ENCODE measurements at places on chromosomes 13 and 19.

- DNase-seq, result no peak
Observed at GRCh38 chr13:85565652-85566051, 233.6 kb downstream of the SLITRK6 start.

GRCh38 chr13:77786695-77787287 is 89.3 kb downstream of the SLAIN1 start:
- DNase-seq, result no peak

DNA sequence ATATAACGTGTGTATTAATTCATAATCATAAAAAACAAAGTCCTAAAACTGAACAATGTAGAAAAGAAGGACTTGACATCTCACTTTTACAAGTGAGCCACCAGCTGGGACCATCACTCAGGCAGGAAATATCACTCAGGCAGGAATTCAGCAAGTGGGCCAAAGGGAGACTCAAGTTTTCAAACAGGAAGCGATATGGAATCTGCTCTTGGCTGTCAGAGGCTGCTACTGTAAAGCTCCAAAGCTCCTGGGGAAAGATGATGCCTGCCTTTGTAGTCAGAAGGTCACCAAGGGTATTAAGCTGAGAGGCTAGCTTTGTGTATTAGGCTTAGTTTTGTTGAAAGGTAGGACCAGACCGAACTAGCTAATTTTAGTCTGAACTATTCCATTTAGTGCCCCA is 5.5 kb upstream of the AKAP11 start:
- no peak for DNase-seq

- no peak for DNase-seq
Observed at GRCh38 chr13:32587011-32587810, 959 bp downstream of the PDS5B start.

DNA sequence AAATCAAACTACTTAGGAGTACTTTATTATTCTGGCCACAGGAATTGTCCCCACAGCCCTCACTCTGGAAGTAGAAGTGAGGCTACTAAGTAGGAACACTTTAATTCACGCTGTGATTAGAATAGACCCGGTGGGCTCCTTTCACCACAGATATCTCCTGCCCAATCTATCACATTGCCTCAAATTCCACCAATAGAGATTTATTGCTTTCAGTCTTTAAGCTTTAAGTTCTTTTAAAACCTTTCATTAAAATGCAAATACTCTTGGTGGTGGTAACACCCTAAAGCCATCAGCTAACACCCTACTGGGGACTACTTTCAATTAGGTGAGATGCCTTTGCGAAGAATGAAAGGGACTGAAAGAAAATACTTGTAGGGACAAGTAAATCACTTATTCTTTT is 181.9 kb downstream of the DACH1 start:
- no peak for DNase-seq

GRCh38 chr13:36839281-36839680 is 20.3 kb downstream of the RFXAP start:
- no peak for DNase-seq

DNA sequence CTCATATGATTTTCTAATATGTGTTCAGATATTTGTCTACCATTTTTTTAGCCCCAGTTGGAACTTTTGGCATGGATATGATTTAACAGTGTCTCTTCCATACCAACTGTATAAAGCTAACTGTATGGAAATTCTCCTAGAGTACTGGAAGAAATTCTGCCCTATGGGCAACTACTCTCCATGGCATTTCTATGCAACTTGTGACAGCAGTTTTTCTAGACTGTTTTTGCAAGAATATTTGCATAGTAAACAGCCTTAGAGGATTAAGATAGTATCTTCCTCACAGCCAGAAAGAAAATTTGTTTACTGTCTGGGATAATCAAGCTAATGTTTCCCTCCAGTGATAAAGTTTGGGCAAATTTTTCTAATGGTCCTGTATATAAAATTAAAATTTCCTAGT is 119.9 kb upstream of the PCDH17 start:
- no peak for DNase-seq

GRCh38 chr19:42193706-42194105 is 23.8 kb downstream of the DEDD2 start:
- no peak for DNase-seq

- no peak for DNase-seq
Observed at GRCh38 chr13:51255556-51255955, 33.4 kb downstream of the FAM124A start.

- no peak for DNase-seq
Observed at GRCh38 chr19:45952686-45953505, 20.8 kb downstream of the NOVA2 start.

GRCh38 chr13:32548837-32549236 is 10.2 kb upstream of the N4BP2L2 start:
- no peak for DNase-seq

DNA sequence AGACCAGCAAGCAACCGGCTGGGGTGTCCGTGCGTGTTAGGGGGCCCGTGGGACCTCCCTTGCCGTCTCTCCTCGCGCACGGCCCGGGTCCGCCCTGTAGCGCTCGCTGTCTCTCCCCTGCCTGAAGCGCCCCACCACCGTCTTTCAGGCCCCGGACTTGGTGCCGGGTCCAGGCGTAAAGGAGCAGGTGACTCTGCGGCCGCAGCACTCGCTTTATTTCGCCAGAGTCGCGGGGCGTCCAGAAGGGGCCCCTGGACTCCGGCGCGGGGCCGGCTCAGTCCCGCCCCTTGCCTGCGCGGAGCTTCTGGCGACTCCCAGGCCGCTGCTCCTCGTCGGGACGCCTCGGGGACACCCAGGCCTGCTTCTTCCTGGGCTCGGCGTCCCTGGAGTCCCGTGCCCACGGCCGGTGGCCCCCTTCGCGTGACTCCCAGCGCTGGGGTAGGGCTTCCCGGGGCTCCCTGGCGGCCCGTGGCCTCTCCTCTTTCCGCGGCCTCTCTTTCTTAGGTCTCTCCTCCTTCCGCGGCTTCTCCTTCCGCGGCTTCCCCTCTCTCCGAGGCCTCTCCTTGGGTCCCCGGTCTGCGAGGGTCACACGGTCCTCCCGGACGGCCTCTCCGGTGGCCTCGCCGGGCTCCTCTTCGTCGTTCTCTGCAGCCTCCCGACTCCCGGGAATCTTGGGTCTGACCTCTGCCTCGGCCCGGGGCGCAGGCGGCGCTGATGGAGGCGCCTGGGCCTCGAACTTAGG is 3.1 kb downstream of the AMH start:
- DNase-seq, result no peak

DNA sequence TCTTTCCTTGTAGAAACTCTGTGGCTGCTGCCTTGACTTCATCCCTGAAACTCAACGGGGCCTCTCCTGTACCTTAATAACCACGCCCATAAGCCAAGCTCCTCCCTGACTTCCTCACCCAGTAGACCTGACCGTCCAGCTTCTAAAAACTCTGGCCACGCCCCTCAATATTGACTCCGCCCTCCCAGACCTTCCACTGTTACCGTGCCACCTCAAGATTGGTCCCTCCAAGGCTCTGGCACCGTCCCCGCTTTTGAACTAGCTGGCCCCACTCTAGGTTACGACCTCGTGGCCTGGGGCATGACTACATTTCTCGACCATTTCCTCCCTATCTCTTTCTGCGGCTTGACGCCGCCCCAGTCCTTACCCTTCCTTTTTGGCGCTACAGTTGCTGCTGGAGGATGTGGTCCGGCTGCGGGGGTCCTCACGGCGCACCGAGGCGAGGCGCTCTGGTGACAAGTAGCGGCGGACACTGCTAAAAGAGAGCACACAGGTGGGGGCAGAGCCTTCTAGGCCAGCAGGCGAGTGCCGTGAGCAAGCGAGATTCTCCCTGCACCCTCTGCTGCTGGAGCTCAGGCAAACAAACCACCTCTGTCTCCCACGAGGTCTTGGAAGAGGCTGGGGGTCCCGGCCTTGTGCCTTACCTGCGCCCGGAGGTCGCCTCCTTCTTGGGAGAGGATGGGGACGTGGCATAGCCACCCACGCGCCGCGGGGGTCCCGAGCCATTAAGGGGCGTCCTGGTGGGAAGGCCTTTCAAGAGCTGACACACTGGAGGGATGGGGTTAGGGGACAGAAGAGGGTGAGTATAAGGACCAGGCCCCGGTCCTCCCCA is 2.3 kb upstream of the EML2 start:
- no peak for DNase-seq

GRCh38 chr13:51907040-51907732 is 45.4 kb downstream of the CCDC70 start:
- DNase-seq, result no peak

- no peak for DNase-seq
Observed at GRCh38 chr19:8257052-8257443, 47.9 kb downstream of the CERS4 start.

DNA sequence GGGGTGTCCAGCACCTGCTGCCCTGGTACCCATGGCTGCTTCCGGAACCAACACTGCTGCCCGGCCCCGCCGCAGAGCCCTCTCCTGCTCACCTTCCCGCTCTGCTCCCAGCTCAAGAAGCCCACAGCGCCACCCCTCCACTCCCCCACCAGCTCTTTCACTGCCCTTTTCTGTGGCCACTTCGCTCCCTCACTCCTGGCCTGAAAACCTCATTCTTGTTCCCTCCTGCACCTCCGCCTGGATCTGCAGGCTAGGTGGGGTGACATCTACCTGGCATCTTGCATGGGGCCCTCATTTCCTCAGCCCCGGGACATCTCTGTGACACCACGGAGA is 6.4 kb downstream of the ZNF787 start:
- no peak for DNase-seq

DNA sequence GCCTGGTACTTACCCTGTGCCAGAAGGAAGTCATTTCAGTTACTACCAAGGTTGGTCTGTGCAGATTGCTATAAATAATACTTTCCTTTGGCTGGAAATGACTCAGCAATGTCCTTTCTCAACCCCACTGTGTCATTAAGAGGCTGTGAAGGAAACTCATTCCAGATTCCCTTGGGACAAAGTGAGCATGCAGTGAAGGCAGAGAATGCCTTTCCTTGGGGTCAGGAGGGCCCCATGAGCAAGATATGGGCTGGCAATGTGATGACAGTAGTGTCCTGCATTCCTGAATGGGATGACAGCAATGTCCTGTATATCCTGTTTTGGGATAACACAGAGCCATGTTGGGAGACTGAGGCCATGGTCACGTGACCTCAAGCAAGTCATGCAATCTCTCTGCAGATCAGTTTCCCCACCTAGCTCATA is 213.1 kb upstream of the TMTC4 start:
- DNase-seq, result no peak

GRCh38 chr13:38700051-38700450 is 13.2 kb downstream of the FREM2 start:
- DNase-seq, result no peak

DNA sequence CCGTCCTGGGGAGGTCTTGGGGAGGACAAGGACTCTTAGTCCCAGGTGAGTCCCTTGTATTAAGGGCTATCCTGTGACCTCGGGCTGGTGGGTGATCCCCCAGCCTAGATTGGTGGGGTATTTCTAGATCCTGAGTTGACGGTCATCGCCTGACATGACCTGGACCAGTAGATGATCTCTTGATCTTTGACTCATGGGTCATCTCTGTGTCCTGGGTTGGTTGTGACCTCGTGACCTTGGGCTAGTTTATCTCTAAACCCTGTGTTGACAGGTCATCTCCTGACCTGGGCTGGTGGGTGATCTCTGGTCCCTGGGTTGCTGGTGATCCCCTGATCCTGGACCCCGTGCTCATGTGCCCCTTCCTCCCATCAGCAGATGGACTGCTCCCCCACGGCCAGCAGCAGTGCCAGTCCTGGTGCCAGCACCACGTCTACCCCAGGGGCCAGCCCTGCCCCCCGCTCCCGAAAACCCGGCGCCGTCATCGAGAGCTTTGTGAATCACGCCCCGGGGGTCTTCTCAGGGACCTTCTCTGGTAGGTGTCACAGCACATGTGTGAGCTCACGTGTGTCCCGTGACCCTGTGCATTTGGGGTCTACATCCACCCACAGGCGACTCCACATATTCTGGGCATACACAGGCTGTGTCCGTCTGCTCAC is 6.3 kb downstream of the MIDN start:
- no peak for DNase-seq

- no peak for DNase-seq
Observed at GRCh38 chr13:114229506-114229905, 5.2 kb upstream of the CDC16 start.

DNA sequence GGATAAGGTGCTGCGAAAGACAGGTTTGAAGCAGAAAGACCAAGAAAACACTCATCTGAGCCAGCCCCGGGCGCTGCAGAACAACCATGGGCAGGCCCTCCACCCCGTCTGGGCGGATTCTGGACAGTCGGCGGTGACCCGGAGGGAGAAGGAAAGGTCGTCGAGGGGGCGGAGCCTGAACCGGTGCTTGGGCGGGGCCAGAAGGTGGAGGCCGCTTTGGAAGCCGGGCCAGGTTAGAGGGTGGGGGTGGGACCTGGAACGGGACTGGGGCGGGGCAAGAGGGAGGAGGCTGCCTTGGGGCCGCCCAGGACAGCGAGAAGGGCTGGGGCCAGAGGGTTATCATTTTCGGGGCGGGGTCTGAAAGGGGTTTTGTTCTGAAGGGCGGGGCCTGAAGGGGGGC is 5.0 kb upstream of the ZNF765 start:
- DNase-seq, result no peak

DNA sequence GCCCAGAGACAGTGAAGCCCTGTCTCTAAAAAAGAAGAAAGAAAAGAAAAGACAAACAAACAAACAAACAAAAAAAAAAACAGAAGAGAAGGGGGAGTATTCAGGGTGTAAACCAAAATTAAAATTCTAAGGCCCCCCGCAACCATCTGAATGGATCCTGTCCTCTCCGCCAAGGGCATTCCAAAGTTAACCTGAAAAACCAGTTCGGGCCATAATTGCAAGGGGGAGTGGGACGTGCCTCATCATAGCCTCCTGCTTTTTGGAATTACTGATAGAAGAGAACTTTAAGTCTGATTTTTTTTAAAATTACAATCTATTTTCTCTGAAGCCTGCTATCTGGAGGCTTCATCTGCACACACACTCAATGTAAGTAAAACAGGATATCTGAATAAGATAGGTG is 5.7 kb upstream of the IFNL2 start:
- DNase-seq, result no peak

DNA sequence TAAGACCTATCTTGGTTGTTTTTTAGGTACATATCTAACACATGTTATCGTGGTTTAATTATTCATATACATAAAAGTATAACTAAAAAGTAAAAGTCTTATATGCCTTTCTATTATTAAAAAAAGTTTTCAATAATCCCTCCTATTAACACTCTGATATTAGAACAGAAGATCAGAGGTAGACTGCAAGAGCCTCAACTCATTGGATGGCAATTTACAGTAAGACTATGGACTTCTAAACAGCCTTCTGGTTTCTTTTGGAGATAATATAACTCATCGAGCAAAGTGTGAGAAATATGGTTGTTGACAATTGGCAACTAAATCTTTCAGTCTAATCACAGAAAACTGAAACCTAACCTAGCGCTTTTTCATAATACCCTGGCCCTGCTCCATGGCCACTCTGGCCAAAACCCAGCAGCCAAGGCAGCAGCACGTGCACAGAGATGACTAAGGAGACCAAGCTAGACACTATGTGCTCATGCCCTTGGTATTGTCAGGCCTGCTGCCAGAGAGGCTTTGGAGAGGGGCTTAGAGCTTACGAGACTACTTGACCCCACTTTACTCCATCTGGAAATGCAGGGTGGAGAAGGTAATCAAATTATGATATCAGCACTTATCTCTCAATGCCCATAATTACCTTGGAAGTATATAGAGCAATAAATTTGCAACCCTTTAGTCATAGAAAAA is 40.6 kb upstream of the EEF1AKMT1 start:
- no peak for DNase-seq

GRCh38 chr13:92175330-92175729 is 776.9 kb downstream of the GPC5 start:
- no peak for DNase-seq

Data from cerebellar nuclear complex (tissue), 1 donor.